ENCODE measurements at places on chromosomes 12 and 14.

- no peak for DNase-seq
Observed at GRCh38 chr12:23493672-23494071, 455.8 kb downstream of the SOX5 start.

- DNase-seq: no peak
Observed at GRCh38 chr14:49582113-49582977, 3.8 kb downstream of the RPS29 start.

DNA sequence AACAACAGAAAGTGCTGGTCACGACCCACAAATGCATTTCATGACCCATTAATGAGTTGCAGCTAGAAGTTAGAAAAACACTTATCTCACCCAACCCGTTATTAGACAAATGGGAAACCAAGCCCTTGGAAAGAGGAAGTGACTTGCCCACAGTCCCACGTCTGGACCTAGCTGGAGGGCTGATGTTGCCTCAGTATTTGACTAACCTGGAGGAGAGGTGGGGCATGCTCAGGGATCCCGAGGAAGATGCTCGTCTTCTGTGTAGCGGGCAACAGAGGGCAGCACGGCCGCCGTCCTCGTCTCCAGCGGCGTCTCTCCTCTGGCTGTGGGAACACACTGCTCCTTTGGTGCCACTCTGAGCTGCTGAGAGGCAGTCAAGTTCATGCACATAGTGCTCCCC, 12.7 kb downstream of the CCND2 start:
- DNase-seq: no peak

- DNase-seq: no peak
Observed at GRCh38 chr12:94078138-94078723, 70.1 kb upstream of the PLXNC1 start.

- peak; percentile 22 for DNase-seq
Observed at GRCh38 chr12:120687578-120688289, 785 bp downstream of the MLEC start.

DNA sequence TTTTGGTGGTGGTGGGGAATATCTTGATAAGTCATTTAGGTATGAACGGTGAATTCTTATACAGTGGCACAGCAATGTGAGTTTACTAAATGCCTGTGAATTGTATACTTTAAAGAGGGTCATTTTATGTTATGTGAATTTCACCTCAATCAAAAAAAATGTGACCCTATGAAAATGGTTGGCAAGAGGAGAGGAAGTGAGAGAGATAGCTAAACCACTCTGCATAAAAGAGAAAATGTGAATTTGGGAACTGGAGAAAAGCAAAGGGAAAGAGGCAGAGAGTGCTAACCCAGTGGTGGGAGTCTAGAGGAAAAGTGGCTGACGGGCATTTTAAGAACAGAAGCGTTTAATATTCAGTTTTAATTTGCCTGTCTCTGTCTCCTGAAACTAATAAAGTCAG, 93.8 kb downstream of the SLC38A6 start:
- DNase-seq: no peak

DNA sequence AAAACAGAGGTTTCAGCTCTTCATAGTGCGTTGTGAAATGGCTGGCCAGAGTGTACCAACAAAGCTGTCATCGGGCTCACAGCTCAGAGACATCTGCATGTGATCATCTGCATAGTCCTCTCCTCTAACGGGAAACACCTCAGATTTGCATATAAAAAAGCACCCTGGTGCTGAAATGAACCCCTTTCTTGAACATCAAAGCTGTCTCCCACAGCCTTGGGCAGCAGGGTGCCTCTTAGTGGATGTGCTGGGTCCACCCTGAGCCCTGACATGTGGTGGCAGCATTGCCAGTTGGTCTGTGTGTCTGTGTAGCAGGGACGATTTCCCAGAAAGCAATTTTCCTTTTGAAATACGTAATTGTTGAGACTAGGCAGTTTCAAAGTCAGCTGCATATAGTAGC, 14.3 kb upstream of the PAPLN start:
- DNase-seq: no peak

DNA sequence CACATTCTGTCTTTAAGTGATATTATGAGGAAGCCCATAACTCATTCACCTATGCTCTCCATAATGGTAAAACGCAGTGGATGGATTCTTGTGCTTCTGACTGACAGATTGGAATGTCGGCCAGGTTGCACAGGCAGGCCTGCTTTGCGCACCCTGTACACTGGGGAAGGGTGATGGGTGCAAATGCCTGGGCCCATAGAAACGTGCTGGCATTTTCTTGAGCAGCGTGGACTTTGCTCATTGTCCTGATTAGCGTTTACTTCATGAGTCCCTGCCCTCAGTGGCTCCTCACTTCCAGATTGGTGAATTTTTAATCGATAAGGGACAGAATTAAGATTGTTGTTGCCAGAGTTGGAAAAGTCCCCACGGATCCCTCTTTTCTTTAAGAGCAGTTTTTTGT, 80.9 kb upstream of the TRAF3 start:
- DNase-seq: no peak

DNA sequence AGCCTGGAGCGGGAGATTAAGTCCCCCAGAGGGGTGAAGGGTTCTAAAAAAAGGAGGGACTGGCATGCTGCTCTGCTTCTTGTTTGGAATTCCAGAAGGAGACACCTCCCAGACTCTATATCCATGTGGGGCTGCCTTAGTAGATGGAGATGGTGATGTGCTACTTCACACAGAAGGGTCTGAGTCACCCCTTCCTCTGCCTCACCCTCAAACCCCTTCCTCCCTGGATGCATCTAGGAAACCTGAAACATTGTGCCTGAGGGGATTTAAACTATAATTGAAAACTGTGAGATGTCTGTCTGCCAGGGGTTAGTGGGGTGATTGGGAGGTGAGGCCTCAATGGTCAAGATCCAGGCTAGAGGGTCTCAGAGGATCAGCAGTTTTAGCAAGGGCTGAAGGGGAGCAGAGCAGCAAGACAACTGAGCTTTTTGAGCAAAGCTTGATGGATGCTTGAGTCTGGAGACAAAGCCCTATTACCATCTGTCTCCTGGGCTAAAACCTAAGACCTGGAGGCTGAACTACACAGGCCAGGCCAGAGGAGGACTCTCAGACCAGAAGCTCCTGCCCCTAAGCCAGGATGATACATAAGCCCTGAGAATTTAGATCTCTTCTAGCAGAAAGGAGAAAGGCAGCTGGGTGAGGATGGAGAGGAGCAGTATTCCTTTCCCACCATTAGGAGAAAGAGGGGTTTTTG, 314.7 kb upstream of the ATP2B1 start:
- DNase-seq: no peak

GRCh38 chr12:114166362-114166761, 200.2 kb upstream of the RBM19 start:
- DNase-seq: no peak

GRCh38 chr12:27814411-27814810, 34.4 kb upstream of the MANSC4 start:
- DNase-seq: no peak

DNA sequence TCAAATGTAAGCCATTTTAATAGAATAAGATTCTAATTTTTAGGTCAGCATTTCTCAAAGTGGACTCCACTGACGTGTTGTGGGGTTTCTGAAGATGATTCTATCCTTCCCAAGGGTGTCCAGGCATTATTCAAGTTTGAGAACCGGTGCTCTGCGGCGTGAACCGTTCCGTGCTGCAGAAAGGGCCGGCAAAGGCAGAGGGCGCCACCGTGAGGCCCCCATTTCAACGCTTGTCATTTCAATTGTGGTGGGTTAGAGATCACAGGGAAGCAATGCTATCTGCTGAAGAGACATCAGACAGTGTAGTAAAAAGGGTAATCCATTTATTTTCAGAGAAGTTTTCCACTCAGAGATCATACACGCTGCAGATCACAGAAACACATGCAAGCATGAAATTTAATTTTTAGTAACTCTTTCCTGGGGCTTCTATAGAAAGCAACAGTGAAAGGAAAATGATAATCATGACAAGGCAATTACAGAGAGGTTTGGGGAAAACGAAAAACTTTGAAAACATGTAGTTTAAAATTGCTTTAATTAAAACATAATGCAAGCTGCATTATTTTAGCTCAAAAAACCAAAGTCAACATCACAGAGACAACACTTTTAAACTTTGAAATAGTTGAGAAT, 201.7 kb downstream of the EXOC5 start:
- no peak for DNase-seq

- DNase-seq: no peak
Observed at GRCh38 chr14:78785265-78785664, 615.1 kb downstream of the NRXN3 start.

- no peak for DNase-seq
Observed at GRCh38 chr12:571795-572531, 91.3 kb downstream of the NINJ2 start.

GRCh38 chr12:51262758-51263177, 7.4 kb downstream of the SMAGP start:
- DNase-seq: no peak

DNA sequence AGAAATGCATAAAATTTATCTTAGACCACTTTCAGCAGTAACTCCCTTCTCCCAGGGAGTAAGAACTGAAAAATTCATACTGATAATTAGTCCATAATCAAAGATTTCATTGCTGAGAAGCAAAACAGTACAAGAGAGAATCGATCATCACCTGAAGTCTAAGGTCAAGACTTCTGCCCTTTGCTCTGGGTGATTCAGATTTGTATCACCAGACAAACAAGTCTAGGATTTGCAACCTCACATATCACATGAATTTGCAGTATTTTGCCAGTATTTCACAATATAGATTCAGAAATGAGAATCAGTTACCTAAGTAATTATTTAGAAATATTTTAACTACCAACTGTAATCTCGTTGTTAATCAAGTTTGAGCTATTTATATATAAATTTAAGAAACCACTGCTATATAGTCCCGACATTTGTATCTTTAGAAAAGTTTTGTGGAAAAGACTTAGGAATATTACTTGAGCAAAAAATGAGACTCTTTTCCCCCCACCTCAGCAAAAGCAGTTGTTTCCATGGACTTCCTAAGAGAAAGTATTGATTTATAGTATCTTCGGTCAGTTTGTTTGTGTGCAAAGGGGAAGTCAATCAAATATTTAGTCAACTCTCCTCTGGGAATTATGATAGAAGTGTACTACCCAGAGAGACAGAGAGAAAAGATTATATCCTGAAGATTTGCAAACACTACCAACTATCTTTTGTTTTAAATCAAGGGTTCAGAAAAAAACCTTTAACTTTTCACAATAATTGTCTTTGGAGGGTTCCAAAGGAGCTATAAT, 840.1 kb downstream of the TRHDE start:
- no peak for DNase-seq

DNA sequence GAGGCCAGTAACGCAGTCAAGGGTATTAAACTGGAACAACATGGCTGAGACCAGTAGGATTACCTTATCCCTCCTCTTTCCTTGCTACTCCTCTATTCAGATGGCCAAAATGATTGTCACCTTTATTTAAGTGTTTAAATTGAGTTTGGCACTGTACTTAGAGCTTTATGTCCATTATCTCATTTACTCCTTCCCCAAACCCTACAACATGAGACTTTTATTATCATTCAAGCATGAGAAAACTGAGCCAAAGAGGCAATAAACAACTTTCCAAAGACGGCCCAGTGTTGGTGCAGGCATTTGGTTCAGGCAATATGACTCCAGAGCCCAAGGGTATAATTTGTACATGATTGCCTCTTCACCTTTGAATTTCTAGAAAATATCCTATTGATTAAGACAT, 370.9 kb upstream of the KITLG start:
- DNase-seq: no peak

GRCh38 chr14:30204431-30204980, 276.9 kb upstream of the PRKD1 start:
- DNase-seq: no peak
